ENCODE measurements at places on chromosomes 3 and 15.
A peak's percentile ranks its signal among the peaks of the same experiment; 100 is the strongest.

DNA sequence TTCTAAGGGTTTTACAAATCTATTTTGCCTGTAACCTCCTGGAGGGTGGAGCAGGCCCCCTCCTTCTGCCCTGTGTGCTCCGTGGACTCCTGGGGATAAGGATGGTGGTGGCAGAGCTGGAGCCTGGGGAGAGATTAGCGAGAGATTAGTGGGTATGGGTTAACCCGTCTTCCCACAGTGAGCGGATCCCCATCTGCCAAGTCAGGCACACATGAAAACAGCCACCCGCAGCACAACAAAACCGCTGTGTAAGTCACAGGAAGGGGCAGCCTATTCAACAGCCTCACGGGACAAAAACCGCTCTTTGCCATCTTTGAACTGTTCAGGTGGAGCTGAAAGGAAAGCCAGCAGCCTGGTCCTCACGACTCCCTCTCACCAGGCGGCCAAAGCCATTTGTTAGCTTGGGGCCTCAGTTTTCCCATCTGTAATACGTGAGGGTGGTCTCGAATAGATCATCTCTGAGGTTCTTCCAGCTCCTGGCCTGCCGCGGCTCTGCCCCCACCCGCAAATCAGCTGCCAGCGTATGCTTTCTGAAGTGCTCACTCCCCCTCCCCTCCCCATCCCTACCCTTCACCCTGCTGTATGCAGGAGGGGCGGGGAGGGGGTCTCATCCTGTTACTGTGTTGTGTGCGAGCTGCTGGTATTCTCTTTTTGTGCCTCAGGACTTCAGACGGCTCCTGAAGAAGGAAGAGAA, 43.6 kb downstream of the PDIA5 start:
- DNase-seq, result no peak

- no peak for DNase-seq
These were observed 606.6 kb downstream of the TBL1XR1 start for GRCh38 chr3:176590722-176591121.

DNA sequence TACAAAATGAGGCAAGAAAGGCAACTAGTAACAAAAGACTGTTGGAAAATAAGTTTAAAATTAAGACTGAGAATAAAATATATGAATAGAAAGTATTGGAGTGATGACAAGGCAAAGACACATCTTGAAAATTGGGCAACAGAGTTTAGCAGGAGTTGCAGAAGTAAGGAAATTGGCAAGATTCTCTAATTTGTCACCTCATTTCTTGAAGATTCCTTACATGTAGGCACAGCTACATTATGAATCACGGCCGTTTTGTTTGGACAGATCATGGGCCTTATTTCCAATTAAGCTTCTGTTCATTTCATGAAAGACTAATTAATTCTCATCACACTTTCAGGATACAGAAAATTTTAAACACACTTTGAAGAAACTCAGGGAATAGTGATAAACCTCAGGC, 170.1 kb downstream of the ROBO1 start:
- DNase-seq, result no peak

GRCh38 chr15:76935620-76936019, 4.1 kb downstream of the RCN2 start:
- no peak for DNase-seq

DNA sequence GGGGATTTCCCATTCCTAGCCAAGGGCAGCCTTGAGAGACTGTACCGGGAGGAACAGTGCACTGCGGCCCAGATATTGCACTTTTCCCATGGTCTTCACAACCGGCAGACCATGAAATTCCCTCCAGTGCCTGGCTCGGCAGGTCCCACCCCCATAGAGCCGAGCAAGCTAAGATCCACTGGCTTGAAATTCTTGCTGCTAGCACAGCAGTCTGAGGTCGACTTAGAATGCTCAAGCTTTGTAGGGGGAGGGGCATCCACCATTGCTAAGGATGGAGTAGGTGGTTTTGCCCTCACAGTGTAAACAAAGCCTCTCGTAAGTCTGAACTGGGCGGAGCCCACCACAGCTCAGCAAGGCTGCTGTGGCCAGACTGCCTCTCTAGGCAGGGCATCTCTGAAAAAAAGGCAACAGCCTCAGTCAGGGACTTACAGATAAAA, 156.3 kb downstream of the FRMD5 start:
- DNase-seq, result peak; percentile 74

DNA sequence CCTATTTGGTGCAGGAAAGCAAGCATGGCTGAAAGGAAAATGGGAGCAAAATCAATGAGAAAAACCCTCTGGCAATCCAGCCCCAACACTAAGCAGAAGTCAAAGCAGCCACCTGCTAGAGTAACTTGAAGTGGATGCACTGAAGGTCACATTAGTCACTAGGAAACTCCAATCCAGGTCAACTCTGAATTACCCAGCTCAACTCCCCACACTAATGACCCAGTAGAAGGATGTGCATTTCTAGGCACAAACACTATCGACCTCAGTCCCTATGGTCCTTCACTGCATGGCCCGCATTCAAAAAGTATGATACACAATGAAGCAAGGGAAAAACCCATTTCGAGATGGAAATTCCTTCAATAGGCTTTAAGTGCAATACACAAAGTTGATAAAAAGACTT, 80.6 kb downstream of the RAD18 start:
- DNase-seq, result no peak

DNA sequence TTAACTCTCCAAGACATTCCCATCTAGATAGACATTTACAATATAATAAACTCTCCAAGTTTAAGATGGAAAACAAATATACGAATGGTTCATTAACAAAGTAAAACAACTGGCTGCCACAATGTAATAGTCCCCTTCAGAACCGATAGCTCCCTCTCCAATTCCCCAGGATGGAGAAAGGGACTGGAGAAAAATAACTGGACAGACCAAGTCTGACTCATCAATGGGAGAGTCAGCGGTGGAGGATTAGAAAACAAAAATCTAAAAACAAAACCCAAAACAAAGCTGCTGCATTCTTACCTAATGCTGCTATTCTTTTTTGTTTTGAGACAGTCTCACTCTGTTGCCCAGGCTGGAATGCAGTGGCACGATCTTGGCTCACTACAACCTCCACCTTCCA, 468.1 kb downstream of the SHQ1 start:
- DNase-seq, result no peak

DNA sequence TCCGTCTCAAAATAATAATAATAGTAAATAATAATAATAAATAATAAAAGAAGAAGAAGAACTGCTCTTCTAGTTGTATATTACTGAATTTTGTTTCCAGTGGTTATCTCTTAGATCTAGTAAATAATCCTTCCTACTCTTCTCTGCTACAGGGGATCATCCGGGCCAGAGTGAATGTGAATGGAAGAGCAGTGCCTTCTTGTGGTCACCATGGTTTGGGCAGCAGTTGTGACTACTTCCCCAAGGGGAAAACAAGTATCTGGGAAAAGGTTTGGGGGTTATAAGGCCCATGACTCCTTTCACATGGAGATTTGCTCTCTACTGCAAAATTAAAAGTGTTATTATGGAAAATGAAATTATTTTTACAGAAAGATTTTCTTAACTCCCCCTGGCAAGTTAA, 5.5 kb upstream of the OR5K1 start:
- DNase-seq, result no peak

GRCh38 chr15:69712991-69713390, 260.4 kb downstream of the RPLP1 start:
- no peak for DNase-seq

DNA sequence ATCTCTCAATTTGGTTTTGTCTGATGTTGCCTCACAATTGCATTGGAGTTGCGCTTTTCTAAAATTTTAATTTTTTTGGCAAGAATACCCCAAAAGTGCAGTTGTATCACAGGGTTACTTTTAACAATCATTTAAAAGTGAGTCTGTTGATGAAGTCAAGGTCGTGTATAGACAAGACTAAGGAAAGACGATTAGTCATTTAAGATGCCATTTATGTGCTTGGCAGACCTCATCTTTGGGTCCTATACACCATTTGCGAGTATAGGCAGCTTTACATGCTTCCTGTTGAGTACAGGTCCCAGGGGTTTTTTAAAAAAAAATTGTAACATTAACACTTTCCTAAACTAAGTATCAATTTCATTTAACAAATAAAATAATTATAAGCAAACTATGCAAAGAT, 12.5 kb downstream of the ARNT2 start:
- no peak for DNase-seq

DNA sequence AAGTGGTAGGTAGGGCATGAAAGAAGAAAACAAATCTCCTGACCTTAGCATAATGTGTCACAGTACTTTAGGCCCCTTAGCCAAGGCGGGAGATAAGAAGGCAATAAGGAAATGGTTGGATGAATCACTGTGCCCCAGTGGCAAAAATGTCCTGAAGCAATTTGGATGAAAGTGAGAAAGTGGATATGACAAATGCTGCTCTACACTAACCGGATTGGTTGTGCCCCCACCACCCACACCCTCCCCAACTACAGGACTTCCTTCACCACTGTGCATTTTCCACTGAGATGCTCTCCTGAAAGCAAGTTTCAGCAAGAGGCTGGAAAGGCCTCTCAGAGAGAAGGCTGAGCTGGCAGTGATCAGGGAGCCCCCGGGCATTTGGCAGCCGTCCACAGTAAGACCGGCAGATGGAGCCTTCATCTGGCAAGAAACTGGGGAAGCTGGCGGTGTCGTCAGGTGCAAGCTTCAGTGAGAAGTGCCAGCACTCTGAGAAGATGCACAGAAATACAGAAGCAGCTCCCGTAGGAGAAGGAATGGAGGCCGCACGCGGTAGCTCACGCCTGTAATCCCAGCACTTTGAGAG, 63.8 kb downstream of the ATP1B3 start:
- no peak for DNase-seq

- peak; percentile 84 for DNase-seq
These were observed 99.2 kb upstream of the TRPM1 start for GRCh38 chr15:31200735-31201151.

GRCh38 chr3:189621948-189622603, 9.1 kb upstream of the TP63 start:
- no peak for DNase-seq

- DNase-seq, result no peak
These were observed 150.7 kb downstream of the TMCO5A start for GRCh38 chr15:38085114-38085513.

GRCh38 chr3:96803870-96804269, 10.5 kb upstream of the EPHA6 start:
- DNase-seq, result no peak

DNA sequence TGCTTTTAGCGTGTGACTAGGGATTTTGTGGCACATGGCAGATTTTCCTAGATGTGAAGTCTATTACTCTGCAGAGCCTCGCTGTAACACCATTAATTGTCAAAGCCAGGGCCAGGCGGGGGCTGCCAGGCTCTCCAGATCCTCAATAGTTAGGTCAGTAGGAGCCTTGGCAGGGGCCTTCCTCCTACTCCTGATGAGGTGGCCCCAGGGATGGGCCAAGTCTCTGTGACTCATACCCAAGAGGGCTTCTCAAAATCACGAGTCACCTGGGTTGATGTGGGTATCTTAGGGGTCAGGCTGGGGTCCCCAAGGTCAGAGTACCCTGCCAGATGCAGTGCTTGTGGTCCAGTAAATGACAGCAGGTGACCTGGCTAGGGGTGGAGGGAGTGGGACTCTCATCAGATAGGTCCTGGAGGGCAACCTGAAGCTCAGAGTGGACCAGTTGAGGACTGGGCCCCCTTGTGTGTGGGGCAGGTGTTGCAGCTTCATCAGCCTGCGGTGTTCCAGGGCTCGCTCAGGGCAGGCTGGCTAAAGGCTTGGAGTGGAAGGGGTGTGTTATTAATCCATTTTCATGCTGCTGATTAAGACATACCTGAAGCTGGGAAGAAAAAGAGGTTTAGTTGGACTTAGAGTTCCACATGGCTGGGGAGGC, 88.5 kb upstream of the MYZAP start:
- DNase-seq, result no peak

GRCh38 chr15:81869161-81869954, 176.5 kb downstream of the MEX3B start:
- DNase-seq, result no peak

GRCh38 chr3:191372122-191372521, 41.8 kb upstream of the UTS2B start:
- DNase-seq, result no peak

DNA sequence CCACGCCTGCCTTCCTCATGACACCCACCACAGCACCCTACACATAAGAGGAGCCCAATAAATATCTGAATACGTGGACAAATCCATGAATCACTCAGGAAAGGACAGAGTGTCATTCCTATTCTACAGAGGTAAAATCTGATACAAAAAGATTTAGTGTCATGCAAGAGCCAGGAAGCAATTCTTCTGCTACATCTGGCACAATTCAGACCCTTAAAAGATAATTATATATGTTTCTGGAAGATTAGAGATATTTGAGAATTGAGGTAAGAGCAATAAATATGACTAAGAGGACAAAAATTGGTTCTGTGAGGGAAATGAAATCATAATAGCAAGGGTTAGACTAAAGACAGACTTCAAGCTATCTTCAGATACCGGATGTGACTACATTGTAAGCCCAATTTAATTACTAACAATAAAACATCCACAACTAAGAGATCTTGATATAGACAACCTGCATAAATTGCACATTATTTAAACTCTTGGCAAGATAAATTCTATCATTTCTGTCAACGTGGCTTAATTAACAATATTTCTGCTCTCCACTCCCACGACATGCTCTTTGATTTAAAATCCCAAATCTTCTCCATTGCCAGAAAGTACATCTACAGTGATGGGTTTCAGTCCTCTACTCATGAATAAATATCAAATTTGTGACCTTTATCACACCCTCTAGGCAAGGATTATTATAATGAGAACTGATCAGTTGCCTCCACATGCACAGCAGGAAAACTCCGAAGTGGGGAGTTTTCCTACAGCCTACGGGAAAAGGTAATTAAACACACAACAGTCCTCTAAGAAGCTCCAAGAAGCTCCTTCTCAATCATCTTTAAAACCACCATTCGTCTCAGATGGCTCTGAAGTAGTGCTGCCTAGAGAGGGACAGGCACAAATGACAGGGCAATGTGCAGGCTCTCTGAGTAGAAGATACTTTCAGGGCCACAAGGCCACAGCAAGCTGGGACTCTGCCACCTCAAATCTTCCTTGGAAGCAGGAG, 32.6 kb downstream of the MB21D2 start:
- peak; percentile 18 for DNase-seq

DNA sequence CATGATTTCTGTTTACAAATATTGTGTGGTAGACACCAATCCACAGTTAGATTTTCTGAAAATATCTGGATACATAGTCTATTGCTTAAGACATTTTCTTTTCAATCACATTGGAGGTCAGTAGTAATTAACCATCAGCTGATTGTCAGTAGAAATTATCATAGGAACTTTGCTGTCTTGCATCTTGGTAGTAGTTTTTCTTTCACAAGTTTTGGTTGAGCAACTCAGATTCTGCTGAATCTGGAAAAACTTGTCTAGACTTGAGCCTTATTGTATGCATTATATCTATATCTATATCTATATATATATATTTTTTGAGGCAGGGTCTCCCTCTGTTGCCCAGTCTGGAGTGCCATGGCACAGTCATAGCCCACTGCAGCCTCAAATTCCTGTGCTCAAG, 4.0 kb downstream of the RAB11A start:
- DNase-seq, result no peak

DNA sequence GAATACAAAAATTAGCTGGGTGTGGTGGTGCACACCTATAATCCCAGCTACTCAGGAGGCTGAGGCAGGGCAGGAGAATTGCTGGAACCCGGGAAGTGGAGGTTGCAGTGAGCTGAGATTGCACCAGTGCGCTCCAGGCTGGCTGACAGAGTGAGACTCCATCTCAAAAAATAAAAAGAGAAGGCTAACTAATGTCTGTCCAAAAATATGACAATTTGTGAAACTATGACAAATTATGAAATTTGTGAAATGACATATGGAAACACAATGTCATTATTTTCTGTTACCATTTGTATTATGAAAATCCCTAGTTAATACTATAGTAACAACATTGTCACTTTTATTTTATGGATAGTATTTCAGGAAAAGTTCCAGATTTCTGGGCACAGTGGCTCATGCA, 1306.3 kb upstream of the EPHA6 start:
- no peak for DNase-seq

- no peak for DNase-seq
These were observed 355.9 kb downstream of the RSL24D1 start for GRCh38 chr15:54840621-54841398.

Data from SK-N-DZ (cell line).